Stimulated activated CD4-positive, alpha-beta T cell treated with anti-CD3 and anti-CD28 coated beads, Interleukin-2, amount 100 ng/mL, for 4 hours (primary cell): ENCODE measurements at places on chromosomes 3 and 15.

GRCh38 chr3:62229908-62230307 lies 143.4 kb downstream of the FEZF2 start:
- no peak for DNase-seq

GRCh38 chr3:10790713-10791112 lies 25.3 kb upstream of the SLC6A11 start:
- no peak for DNase-seq

- DNase-seq = no peak
Measured at GRCh38 chr3:144241404-144241803, 269.8 kb downstream of the DIPK2A start.

- no peak for DNase-seq
Measured at GRCh38 chr3:87191641-87192040, 35.5 kb upstream of the CHMP2B start.

DNA sequence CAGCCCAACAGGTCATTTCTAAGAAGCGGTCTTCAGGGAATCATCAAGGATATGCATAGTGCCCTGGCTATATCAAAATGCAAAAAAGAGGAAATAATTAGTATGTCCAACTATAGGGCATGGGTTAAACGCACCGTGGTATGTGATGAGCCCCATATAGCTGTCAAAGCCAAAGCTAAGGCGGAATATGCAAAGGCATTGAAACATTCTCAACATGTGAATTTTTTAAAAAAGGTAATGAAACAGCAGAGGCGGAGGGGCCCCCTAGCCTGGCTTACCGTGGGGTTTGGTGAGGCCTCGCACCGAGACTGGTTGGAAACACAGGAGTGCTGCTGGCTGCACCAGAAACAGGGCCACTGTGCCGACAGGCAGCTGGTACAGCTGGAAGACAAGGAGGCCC lies 23.2 kb downstream of the PLXND1 start:
- DNase-seq = no peak

DNA sequence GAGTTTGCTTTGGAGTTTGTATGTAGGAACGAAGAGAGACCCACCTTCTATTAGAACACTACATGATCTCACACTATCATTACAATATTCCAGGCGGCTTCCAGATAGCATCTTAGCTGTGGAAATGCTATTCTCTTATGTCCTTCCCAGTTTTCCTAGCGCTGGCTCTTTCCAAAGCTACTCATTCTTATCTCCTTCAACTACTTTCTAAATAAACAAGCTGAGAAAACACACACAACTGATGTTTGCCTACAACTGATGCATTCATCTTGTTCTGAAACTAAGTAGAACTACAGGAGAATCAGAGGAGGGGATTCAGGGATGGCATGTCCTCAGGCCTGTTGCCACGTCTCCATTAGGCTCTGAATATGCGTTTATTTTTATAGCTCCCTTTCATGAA lies 108.9 kb downstream of the GREM1 start:
- no peak for DNase-seq

DNA sequence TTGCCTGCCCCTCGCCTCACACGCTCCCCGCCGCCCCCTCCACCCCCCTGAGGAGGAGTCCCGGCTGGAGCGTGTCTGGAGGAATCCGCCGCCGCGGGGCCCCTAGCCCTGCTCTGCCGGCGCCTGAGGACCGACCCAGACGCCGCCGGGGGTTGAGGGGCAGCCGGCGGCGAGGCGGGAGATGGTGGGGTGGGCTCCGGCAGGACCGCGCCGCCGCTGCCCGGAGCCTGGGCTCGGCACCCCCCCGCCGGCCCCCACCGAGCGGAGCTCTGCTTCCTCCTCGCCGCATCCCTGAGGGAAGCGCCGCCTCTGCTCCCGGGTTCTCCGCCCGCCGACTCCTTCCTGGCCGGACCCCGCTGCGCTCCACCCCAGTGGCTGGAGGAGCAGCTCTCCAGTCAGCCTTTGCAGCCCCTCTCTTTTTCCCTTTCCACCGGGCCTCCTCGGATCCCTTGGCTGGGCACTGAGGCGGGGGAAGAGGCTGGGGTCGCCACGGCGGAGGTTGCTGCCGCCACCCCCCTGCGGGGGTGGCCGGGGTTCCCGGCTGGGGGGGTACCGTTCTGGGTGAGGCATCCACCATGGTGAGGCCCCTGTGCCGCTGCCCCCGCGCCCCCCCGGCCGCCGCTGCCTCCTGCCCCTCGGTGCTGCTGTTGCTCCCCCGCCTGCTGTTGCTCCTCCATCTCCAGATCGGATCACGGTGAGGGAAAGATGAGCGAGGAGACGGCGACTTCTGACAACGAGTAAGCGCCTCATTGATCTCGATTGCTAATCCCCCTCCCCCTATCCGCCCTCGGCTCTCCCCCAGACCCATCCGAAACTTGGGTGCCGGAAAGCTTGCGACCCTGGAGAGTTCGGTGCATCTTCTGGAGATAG lies at the start of gene SPRED1:
TSS of gene SPRED1 (plus strand) at position 356 of the 870 bp plus-strand sequence. CDS start at position 706, 350 bp downstream.
- DNase-seq = no peak

- no peak for DNase-seq
Measured at GRCh38 chr3:149620291-149621020, 37.4 kb downstream of the WWTR1 start.

GRCh38 chr3:4730719-4731118 lies 237.6 kb downstream of the ITPR1 start:
- DNase-seq = no peak

DNA sequence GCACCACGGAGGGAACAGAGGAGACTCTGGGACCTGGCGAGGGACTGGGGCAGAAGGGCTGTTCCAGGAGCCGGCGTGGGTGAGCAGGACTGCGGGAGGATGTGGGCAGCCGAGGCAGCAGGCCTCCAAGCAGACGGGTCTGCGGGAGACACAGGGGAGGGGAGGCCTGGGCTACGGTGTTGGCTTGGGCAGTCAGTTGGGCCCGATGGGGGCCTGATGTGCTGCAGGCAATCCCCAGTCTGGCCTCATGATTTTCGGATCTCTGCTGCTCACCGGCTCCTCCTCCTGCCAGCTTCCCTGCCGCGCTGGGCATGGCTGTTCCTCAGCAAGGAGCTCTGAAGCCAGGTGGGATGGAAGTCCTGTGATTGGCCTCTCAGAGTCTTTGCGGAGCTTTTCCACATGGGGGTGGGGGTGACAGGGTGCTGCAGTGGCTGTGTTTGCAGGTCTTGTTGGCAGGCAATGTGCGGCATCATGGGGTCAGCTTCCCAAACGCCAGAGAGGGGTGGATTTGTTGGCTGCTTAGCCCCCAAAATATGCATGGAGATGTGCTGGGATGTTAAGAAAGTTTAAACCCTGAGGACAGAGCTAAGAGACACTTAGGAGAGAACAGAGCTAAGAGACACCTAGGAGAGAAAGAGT lies 19.3 kb downstream of the MINAR1 start:
- no peak for DNase-seq

DNA sequence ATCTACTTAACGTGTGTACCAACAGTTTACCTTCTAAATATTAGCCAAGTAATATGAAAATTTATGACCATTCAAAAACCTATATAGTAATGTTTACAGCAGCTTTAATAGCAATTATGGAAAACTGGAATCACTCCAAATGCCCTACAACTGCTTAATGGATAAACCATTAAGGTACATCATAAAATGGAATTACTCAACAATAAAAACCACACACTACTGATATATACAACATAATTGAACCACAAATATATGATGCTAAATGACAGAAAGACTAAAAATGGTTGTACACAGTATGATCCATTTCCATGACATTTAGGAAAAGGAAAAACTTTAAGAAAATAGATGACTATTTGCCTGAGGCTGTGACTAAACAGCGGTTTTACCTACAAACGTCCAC lies 467.1 kb upstream of the EPHA6 start:
- no peak for DNase-seq

DNA sequence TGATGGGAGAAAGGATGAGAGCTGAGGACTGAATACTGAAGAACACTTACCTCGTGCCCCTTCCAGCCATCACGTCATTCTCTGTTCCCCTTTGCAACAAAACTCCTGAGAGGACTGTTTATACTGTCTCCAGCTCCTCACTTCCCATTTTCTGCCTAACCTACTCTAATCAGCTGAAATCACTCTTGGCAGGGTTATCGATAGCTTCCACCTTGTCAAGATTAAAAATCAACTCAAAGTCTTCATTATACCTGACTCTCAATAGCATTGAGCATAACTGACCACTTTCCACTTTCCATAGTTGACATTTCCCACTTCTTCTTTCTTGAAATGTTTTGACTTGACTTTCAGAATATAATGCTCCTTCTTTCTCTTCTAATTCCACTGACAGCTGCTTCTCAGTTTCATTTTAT lies 4.3 kb downstream of the BTBD1 start:
- DNase-seq = no peak

- no peak for DNase-seq
Measured at GRCh38 chr3:104901396-104901795, 465.3 kb upstream of the ALCAM start.

DNA sequence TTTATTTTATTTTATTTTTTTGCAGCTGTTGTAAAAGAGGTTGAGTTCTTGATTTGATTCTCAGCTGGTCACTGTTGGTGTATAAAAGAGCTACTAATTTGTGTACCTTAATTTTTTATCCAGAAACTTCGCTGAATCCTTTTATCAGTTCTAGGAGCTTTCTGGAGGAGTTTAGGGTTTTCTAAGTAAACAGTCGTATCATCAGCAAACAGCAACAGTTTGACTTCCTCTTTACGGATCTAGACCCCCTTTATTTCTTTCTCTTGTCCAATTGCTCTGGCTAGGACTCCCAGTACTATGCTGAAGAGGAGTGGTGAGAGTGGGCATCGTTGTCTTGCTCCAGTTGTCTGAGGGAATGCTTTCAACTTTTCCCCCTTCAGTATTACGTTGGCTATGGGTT lies 165.8 kb upstream of the KCNMB2 start:
- DNase-seq = no peak

GRCh38 chr3:100537646-100538338 lies 45.4 kb downstream of the TMEM45A start:
- no peak for DNase-seq

DNA sequence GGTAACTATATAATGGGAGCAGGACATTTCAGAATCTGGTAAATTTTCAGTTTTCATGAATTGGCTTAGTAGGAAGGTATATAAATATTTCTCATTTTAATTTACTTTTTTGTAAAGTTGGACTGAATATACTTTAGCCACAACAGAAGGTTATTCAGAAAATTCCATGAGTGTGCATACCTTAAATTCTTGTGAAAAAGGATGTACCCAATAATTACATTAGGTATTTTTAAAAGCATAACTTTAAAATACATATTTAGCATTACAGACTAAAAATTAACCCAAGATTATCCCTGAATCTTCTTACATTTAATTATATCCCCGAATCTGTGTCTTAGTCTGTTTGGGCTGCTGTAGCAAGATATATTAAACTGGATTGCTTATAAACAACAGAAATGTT lies 24.9 kb upstream of the ATP11B start:
- no peak for DNase-seq

DNA sequence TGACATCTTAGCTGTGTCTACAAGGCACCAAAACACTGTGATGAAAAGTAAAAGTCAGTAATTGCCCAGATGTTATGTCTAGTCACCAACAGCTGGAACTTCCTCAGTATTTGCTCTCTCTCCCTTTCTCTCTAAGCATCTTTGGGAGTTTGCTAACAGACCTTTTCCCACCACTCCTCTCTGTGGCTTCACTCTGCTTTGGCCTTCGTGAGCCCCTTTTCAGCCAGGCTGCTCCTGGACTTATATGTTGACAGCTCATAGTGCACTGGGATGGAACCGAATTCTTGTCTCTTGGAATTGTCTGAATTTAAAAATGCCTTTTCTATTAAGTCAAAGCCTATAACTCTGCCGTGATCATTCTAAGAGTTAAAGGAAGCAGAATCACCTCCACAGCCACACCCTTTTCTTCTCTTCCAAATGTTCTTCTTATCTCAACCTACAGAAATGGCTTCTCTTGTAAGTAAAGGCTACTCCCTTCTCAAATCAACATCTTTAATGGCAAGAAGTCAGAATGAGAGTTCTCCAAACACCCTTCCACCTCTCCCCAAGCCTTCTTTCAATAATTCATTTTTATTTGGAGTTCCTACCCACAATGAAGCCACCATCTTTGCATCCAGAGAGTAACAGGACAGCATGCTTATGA lies 17.2 kb upstream of the FOXP1 start:
- DNase-seq = no peak

DNA sequence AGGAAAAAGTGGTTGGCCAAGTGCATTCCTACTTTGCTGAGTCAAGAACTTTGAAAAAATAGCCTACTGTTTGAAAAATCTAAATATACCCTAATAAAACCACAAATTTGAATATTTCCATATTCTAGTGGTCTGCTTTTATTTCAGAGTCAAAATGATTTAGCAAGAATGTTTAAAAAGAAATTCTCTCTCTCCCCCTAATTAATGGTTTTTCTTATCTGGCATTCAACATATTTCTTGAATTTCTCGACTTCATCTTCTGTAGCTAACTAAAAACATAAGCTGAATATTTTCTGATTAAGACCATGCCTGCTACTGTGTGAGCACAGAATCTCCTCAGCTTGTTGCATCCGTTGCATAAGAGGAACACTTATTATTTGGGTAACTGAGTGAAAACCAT lies 563.5 kb upstream of the TBL1XR1 start:
- DNase-seq = no peak

GRCh38 chr15:57213862-57214261 lies 162.4 kb upstream of the CGNL1 start:
- no peak for DNase-seq

DNA sequence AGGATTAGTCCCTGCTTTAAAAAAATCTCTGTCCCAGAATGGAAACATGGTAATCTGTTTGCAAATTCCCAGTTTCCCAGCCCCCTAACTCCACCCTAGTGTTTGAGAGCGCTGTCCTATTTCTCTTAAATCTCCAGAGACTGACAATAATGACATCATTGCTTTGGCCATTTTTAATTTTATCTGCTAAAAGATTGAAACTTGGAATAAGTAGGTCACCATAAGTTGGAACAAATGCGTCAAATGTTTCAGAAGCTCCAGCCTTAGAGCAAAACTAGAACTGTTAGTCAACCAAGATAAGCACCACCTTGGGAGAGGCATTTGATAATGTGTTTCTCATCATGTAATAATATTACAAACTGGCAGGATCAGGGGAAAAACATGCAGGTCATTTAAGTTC lies 25.7 kb upstream of the MB21D2 start:
- no peak for DNase-seq

DNA sequence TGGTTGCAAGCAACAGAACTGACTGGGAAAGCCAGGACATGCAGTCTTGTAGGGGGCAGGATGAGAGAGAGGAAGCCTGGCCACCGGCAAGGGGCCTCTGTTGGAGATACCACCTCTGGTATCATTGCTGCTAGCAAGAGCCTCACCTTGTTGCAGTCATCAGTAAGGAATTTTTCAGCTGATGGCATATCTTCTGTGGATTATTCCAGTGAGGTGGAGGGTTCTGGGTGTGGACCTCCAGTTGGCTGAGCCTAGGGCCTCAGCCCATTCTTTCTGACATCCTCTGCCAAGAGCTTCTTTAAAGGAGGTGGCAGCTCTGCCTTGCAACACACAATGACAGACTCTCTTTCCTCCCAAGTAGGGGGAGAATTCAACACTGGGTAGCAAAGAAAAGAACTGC lies 128.9 kb downstream of the AQP9 start:
- DNase-seq = no peak

GRCh38 chr15:57671636-57672035 lies 34.9 kb upstream of the POLR2M start:
- DNase-seq = no peak
